Mammary epithelial cell (primary cell): ENCODE measurements at places on chromosomes 6 and 20. TPM values are rescaled to one million over a fixed set of nuclear protein-coding genes. Genes with fewer than 3 reads are reported as not detected.

The ASXL1 gene
- total RNA-seq = 37.2 TPM

The CLPSL2 gene
- not detected in 2 replicates for total RNA-seq

The TBXT gene
- not detected in 2 replicates for total RNA-seq

The SLC17A1 gene
- not detected for total RNA-seq

DNA sequence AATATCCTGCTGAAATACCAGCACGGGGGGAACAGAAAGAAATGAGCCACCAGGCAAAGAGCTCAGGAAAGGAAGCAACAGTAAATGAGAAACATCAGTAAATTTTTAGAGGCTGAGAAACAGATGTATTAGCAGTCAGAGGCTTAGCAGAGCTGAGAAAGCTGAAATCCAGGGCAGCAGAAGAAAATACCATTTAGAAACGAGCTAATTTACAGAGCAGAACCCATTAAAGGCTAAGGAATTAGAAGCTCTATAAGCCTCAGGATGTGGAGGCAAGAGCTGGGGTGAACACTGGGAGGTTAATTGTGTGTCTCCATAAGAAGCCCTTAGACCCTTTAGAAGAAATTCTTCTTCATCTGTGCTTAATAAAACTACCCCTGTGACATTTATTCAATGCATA, 178.6 kb upstream of the RGS17 start:
- no peak for DNase-seq

DNA sequence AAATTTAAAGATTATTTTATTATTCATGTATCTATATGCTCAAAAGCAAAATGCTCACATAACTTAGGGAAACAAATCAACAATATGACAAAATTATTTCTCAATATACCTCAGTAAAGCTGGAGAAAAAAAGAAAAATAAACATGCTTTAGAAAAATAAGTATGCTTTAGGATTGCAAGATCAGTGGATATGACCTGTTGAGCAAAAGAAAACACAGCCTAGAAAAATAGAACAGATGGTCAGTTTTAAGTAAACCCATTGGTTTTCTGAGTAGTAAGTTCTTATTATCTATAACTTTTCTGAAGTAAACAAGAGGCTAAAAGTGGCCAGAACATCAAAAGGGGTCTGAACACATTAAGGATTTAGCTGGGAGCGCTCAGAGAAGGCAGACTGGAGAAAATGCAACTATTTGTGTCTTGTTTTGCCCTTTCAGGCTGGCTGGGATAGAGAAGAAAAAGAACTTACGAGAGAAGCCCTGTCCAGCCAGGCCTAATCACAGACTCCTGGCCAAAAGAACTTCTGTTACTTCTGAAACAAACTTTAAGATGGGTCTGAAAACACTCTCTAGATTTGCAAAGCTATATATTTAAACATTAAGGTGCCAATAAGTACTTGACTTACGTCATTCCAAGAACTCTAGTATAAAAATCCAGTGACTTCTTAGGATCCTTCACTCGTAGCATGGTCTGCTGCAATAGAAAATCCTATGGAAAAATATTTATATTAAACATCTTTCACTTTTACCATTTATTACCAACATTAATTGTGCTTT, 16.5 kb downstream of the GLO1 start:
- no peak for DNase-seq

DNA sequence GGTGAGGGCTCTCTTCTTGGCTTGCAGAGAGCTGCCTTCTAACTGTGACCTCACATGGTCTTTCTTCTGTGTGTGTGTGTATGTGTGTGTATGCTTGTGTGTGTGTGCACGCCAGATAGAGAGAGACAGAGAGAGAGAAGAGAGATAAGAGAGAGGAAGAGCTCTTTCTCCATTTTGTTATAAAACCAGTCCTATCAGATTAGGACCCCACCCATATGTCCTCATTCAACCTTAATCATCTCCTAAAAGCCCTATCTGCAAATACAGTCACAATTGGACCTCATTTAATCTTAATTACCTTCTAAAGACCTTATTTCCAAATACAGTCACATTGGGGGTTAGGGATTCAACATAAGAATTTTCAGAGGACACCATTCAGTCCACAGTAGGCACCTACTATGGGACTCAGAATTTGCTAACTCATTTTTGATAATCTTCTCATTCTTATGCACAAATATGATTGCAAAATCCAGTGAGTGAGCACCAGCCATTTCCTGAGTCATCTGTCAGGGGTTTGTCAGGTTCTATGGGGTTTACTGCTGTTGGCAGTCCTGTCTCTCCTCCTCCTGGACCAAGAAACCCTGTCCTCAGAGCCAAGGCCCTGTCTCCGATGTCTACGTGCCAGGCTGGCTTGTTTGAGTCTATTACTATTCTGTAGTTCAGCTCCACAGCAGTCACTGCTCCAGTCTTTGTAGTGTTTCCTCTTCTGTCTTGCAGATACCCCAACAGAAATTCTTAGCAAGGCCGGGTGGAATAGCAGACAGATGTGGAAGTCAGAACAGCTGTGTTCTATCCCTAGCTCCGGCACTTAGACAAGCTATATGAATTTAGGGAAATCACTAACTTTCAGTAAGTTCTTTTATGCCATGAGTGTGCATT, 59.0 kb upstream of the FAM184A start:
- peak; percentile 54 for DNase-seq

DNA sequence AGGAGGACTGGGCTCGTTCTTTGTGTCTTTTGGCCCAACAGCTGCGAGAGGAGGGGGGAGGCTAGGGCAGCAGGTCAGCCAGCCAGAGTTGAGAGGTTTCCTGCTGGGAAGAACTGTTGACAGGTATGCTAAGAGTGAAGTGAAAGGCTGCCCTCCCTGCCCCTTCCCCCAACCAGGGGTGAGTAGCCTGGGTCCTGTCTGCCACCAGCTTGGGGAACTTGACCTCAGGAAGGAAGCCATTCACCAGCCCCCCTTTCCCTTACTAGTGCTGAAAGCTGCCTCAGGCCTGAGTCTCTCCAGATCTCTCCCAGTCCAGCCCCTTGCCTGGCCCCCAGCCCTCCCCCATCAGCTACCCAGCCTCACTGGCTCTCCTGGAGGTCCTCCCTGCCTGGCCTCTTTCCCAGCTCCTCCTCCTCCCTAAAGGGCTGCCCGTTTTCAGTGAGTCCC, 20.7 kb upstream of the ZNF76 start:
- no peak for DNase-seq

DNA sequence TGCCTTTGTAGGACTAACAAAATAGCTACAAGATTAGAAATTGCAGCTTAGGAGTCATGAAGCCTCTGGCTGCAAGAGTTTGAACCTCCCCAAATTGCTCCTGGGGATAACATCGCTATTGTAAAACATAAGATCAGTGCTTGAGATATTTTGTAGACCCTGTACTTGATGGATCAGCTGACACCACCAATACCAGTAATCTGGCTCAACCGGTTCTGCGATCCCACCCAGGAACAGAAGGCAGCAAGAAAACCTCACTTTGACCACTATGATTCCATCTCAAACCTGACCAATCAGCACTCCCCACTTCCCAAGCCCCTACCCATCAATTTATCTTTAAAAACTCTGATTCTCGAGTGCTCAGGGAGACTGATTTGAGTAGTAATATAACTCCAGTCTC, 265.7 kb upstream of the PRND start:
- DNase-seq = no peak

- no peak for DNase-seq
Measured at GRCh38 chr20:22951966-22952365, 83.1 kb upstream of the SSTR4 start.

DNA sequence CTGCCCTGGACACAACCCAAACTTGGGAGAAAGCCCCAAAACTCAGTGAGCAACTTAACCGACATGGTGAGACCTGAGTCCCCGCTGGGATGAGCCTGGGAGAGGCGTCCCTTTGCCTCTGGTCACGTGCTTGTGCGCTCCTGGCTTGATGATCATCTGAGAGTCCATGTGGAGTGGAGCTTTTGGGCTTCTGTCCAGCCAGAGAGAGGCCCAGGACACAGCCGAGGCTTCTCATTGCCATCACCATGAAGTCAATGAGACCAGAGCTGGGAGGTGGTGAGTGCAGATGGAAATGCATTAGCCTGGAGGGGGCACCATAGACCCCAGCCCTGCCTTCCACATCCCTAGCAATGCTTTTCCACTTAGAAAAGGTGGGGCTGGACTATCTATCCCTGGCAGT, 250.0 kb downstream of the SLC24A3 start:
- no peak for DNase-seq

- DNase-seq = no peak
Measured at GRCh38 chr6:152296648-152297376, 340.4 kb downstream of the SYNE1 start.
